ENCODE measurements at places on chromosomes 12 and 14.

DNA sequence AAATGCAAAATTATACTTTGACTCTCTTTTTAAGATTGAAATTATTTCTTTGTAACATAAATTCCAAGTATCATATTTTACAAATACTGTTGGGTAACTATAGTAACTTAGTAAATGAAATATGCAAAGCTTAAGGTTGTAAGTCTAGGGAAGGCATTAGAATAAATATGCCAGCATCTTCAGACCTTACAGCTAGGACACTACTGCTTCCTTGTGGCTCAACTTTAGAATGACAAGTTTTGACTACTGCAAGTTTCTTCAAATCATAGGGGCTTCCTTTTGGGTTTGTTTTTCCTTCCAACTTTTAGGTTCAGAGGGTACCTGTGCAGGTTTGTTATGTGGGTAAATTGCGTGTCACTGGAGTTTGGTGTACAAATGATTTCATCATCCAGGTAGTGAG, 17.7 kb upstream of the ANP32D start:
- peak; percentile 3 for DNase-seq

DNA sequence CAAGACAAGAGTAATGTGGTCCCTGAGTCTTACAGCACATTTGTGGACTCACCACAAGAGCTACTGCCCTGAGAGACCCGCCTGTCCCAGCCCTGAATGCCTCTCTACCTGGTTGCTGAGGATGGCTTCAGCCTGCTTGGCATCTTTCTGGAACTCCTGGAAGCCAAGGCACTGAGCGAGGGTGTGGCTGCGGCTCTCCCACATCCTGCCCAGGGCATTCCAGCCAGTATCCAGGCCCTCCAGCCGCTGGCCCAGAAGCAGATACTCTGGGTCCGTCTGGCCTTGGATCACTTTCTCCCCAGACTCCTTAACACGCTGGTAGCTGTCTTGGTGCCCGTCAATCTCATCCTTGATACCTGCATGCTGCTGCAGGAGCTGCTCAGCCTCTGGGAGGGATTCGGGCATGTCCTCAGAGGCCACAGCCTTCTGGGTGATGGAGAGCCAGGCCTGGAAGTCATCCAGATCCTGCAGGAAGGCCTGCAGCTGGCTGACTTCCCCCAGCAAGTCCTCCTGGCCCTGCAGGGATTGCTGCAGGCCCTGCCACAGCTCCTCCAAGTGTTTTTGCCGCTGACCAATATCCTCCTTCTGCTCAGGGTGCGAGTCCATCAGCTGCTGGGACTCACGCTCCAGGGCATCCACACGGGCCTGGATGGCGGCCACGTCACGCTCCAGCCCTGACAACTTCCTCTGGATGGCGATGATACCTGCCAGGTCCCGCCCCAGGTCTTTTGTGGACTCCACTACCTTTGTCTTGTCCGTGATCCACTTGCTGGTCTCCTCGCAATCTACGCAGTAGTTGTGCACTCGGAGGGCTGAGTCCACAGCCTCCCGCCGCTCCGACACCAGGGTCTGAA, 82.3 kb downstream of the PLEKHG3 start:
- no peak for DNase-seq

DNA sequence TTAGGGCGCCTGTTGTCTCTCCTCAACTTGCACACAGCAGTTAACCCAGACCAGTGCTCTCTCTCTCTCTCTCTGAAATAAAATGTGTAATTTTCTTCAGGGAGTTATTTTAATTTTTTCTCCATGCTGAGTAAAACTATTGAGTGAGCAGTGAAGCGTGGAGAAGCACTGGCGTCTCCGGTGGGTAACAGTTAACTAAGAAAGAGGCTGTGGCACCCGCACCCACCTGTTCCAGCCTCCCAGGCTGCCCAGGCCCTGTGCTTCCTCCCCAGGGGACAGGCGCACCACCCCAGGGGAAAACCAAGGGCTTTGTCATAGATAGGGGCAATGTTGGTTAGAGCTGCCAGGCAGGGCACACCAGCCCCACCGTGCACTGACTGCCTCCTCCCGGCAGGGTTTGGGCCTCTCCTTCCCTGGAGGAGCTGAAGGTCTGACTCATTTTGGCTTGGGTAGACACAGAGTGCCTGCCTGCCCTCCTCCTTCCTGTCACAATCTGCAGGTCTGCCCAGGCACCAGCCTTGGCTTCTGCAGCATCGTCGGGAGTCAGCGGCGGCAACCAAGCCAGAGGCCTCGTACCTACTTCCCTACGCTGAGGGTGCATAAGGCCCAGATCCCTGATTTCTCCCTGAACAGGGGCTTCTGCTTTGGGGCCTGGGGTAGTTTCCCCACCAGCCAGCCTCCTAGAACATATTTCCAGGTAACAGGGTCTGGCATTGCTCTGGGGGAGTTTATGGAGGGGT, 3.9 kb downstream of the HOXC5 start:
- DNase-seq: no peak

- DNase-seq: no peak
These were observed 65.0 kb downstream of the HECTD1 start for GRCh38 chr14:31142455-31143087.

GRCh38 chr14:39310051-39310450, 76.3 kb downstream of the MIA2 start:
- DNase-seq: no peak

DNA sequence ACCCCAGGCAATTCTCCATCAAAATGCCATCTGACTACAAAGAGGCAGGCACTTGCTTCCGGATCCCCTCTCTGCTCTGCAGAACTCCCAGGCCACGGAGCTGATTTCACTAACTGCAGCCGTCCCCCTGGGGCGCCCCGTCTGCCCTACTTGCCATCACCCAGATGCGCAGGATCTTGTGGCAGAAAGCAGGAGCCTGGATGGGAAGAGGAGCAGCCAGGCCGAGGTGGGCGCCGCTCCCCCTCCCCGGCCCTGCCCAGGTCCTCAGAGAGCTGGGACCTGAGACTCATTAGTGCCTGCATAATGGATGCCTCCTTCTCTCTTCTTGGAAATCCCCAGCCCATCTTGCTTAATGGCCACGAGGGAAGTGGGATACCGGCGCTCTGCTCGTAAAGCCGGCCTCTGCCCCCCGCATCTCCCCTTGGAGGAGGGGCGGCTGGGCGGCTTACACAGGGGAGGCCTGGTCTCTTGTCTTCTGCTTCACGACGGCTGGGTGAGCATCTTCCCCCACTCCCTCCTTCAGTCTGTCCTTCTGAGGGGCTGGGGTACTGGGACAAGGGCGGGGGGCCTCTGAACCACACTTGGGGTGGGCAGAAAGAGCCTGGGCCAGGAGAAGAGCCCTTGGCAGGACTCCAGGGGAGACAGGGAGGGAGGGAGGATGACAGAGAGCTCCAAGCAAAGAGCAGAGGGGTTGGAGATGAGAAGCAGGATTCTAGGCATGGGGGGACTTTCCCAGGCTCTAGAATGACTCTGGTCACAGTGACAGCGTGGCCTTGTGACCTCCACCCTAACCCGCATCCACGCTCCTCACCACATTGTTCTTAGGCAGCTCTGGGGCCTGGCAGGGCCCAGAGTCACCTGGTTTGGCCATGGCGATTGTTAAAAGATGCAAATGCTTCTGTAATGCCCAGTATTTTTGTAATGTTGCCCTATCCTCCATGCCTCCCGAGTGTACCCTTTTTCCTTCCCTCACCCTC, 19.4 kb upstream of the EML1 start:
- no peak for DNase-seq

- DNase-seq: no peak
These were observed 35.1 kb upstream of the PPP2R5E start for GRCh38 chr14:63578300-63578699.

DNA sequence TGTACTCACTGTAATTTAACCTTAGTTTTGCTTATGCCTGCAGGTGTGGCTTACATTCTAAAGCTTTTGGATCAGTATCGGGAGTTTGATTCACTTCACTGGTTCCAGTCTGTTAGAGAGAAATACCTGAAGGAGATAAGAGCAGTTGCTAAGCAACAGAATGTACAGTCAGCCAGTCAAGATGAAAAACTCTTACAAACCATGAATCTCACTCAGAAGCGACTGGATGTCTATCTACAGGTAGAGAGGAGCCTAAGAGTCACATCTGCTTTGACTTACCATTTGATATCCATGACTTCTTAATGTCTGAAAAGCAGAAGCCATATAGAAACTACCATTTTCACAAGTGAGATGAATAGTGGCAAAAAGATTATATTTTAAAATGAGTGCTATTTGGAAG, 56.5 kb downstream of the WASHC4 start:
- DNase-seq: no peak

GRCh38 chr12:76006028-76006925, 25.3 kb downstream of the PHLDA1 start:
- DNase-seq: no peak

DNA sequence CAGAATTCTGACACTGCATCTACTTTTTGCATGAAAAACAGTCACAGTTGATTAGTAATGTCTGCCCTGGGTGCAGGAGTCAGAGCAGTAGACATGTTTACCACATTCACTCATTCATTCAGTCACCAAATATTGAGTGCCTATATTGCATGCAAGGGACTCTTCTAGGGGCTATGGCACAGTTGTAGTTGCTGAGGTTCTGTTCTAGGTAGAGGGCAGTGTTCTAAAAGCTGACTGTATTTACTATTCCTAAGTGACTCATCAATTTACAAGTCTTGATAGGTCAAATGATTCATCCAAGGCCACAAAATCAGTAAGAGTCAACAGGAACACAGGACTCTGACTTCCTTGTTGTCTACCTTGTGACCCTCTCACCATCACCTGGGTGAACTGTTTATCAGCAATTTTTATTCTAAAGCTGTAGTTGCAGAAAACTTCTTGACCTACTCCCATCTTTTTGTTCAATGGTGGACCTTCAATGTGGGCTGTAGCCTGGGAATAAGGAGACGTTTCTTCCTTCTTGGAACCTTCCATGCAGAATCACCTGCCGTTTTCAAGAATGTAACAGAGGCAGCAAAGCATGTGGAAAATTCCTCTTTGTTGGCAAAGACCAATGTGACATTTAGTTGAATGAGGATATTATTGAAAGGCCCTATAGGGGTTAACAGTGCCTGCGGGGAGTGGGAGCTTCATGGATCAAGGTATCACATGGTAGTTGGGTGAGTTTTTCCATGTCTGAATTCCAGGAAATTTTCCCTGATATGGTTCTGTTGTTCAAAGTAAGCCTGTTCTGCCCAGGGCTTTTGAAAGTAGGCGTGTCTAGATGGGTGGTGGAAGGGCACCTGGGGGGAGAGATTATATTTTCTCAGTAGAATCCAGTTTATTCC, 223.2 kb downstream of the KTN1 start:
- no peak for DNase-seq

DNA sequence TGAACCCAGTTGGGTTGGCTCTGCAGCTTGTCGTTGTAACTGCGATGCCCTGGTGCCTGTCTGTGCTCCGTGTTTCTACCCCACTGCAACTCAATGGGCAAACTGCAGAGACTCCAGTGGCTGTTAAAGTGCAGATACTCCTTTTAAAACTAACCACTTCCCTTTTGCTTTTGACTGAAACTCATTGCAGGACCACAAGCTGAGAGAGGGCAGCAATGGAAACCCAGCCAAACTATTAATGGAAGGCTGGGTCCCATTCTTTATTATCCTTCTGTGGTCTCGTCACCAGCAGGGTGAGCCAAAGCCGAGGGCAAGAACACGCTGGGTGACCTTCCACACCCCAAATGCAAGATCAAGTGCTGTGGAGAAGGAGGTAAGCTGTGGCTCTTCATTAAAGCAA, 910.4 kb downstream of the VRK1 start:
- no peak for DNase-seq

DNA sequence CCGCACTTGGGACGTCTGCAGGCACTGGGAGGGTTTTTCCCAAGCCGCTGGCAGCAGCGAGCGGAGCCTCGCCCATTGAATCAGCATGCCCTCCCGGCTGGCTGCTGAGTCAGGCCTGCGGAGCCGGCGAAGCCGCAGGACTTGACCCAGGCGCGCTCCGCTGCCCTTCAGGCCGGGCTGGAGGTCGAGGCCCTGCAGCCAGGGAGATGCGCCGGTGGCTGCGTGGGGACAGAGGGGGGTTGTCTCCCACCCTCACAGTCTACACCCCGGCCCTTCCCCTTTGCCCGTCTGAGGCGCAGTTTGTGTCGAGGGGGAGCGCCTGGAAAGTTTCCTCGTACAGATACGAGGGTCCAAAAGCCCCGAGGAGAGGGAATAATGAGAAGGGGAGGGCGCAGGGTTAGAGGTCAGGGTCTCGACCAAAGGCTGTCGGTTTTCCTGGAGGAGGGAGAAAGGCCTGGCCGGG, 759 bp upstream of the KLC1 start:
- peak; percentile 34 for DNase-seq

DNA sequence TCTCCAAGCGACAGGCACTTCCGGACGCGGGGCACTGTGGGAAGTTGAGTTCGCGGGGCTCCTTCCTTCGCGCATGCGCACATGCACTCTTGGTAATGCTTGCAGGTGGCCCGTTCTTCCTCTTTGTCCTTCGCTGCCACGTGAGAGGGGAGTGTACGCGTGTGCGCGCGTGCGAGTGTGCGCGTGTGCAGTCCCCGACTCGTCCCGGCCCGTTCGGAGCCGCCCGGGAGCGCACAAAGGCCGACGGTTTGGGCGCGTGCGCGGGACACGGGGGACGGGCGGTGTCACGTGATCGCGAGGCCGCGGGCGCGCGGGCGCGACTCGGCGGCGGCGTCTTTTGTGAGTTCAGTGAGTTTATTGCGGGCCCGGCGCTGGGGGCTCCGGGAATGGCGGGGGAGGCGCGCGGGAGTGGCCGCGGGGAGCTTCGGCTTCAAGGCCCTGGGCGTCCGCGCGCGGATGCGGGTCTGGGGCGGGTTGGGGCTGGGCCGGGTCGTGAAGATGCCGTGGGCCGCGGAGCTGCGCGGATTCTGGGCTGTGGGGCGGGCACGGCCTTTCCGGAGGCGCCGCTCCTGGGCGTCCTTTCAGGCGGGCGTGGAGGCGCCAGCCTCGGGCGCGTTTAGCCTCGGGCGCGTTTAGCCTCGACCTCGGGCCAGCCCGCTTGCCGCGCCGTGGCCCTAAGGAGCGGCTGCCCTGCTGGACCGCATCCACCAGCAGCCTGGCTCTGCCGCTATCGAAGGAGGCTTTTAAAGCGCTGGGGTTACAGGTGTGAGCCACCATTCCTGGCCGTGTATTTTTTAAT, at the start of gene ZNF84:
Gene ZNF84, plus strand, starts transcription at position 303 of the 799 bp plus-strand sequence. CDS start 3,959 bp downstream, outside the sequence.
- DNase-seq: peak; percentile 97

DNA sequence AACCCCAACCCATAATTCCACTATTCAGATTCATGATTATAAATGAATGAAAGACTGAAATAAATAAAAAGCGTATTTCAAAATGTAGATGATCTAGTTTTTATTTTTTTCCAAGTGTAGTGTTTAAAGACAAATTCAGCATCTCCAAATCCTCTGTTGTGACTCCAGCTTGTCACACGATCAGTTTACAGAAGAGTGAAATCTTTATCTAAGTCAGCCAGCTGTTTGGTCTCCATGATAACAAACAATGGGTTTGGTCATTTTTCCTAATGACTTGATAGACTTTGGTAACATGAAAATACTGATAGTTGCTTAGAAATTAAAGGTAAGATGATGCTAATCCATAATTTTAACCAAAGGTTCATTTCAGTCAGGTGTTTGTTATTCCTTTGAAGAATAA, 114.5 kb upstream of the RASSF8 start:
- DNase-seq: no peak

DNA sequence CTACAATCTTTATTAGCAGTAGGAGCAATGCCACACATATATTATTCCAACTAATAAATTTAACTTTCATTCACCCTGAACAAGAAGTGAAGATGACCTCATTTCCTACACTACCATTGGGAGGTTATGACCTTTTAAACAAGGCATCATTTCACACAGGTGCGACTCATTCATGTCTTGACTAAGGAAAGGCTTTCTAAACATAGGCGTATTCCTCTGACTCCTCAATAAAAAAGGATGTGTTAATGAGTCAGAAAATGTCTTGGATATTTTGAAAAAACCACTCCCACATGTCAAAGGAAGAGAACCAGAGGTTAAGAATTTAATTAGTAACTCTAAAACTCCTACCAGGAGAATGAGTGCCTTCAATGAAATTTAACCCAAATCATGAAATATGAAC, 115.2 kb downstream of the PRICKLE1 start:
- peak; percentile 43 for DNase-seq

GRCh38 chr12:132475304-132476037, 14.5 kb upstream of the FBRSL1 start:
- DNase-seq: no peak

Data from left kidney (tissue), 8 donors.